CD4-positive, alpha-beta T cell treated with Interleukin-6 at 100 ng/mL for 8 hours (primary cell): ENCODE measurements at places on chromosomes 3 and 15.

DNA sequence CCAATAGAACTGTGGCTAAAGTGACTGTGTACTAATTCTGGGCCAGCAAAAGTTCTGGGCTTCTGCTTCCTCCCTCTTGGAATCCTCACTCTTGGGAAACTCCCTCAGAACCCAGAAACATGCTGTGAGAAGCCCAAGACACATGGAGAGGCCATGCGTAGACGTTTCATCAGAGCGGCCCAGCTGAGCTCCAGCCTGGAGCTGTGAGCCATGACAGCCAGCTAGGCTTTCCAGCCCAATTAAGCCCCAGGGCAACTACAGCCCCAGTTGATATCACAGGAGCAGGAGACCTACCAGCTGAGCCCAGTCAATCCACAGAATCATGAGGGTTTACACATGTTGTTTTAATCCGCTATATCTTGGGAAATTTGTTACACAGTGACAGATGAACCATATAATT, 43.6 kb upstream of the CNOT10 start:
- DNase-seq = no peak

GRCh38 chr15:68301301-68301700, 23.8 kb downstream of the FEM1B start:
- DNase-seq = no peak

GRCh38 chr3:111229301-111229700, 157.7 kb downstream of the NECTIN3 start:
- DNase-seq = no peak

GRCh38 chr3:196141052-196141865, 59.4 kb upstream of the TFRC start:
- no peak for DNase-seq

DNA sequence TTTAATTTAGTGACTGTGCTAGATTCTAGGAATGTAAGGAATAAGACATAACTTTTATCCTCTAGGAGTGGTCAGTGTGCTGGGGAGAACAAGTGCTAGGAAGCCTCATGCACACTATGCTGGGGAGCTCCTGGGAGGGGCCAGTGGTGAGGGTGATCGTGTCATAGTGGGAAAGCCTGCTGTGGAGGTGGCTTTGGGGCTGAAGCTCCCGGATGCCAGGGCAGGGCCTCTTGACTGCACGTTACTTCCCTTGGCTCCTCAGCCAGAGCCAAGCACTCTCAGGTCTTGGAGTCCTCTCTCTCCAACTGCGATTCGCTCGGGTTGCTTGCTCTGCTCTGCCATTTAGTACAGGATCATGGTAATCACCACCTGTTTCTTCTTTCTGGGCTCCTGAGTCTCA, 33.6 kb downstream of the SQOR start:
- no peak for DNase-seq

GRCh38 chr3:49255718-49256511, 21.1 kb downstream of the C3orf62 start:
- DNase-seq = no peak

DNA sequence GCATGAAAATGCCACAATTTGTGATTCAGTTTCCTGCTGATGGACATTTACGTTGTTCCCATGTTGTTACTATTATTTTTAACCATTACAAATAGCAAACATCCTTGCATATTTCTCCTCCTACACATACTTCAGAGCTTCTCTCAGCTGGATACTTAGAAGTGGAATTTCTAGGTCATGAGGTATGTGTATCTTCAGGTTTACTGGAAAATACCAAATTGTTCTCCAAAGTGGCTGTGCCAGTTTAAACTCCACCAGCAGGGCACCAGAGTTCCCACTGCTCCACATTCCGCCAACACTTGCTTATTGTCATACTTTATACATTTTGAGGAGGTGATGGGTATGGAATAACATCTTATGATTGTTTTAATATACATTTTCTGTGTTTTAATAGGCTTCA, 45.7 kb downstream of the PRR23E start:
- DNase-seq = no peak

DNA sequence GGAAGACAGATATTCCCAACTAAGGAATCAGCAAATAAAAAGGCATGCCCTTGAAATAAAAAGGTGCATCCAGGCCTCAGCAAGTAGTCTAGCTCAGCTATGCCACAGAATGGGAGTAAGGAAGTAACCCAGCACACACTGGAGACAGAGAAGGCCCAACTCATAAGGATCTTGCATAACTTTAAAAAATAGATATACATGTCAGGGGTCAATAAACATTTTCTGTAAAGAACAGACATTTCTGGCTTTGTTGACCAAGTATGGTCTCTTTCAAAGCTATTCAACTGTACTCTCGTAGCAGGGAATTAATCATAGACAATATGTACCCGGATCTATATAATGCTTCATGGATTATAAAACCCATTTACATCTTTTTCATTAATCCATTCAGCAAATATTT, 449.3 kb downstream of the TAFA4 start:
- DNase-seq = no peak

- no peak for DNase-seq
Observed at GRCh38 chr3:104612218-104612617, 754.5 kb upstream of the ALCAM start.

- DNase-seq = no peak
Observed at GRCh38 chr3:154778057-154778456, 302.1 kb upstream of the MME start.

DNA sequence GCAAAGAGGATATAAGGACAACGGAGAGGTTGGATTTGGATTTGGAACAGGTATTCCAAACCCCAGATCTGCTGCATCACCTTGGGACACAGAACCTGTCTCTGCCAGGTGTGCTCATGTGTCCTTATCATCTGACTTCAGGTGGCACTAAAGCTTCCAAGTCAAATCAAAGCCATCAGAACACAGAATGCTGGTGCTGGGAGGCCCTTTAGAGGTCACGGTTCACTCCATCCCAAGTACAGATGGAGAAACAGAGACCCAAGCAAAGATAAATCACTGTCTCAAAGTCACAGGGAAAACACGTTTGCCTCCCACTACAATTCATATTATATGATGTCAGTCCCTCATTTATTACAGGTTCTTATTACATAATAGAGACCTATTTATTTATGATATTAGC, 72.8 kb downstream of the HES1 start:
- no peak for DNase-seq

DNA sequence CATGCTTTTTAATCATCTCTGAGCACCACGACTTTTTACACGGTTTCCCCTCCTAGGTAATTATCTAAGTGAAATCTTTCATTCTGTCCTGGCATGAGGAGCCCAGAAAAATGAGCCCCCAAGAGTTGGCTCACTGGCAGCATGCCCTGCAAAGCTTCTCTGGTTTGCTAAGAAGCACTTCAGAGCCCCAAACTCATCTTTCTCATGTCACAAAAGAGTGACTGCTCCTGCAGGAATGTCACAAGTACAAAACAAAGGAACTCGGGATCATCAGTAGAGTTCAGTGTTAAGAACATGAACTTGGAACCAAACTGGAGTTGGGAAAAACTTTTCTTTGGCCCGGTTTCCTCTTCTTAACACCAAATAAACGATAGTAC, 123.9 kb downstream of the FOXB1 start:
- no peak for DNase-seq

DNA sequence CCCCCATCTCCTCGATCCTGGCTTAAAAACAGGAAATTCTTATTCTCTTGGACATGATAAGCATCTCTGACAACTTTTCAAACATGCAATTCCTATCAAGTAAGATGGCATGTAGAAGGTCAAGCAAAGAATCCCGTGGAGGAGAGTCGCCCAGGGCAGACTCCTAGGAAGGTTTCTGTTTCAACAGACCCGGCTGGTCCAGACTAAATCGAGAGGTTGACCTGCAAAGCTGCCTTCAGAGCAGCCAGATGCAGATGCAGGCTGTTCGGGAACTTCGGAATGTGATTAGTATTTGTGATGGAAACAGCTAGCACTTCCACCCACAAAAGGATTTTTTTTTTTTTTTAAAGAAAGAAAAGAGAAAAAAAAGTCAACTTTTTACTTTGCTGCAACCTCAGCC, 216.8 kb downstream of the NR1D2 start:
- no peak for DNase-seq

GRCh38 chr3:46087871-46088270, 60.6 kb upstream of the XCR1 start:
- no peak for DNase-seq

DNA sequence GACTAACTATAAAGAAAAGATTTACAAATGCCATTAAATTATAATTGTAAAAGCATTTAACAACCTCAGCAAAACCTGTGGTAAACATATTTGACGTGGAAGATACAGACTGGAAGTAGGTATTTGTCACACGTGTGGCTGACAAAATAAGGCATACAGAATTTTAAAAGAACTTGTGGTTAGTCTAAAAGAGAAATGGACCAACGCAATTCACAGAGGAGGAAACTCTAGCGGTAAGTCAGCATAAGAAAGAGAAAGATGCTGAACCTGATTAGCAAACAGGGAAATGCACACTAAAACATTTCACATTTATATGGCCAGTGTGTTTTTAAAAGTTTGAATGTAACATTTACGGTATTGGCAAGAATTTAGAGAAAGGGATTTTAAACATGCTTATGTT, 35.3 kb downstream of the KCNH8 start:
- no peak for DNase-seq

DNA sequence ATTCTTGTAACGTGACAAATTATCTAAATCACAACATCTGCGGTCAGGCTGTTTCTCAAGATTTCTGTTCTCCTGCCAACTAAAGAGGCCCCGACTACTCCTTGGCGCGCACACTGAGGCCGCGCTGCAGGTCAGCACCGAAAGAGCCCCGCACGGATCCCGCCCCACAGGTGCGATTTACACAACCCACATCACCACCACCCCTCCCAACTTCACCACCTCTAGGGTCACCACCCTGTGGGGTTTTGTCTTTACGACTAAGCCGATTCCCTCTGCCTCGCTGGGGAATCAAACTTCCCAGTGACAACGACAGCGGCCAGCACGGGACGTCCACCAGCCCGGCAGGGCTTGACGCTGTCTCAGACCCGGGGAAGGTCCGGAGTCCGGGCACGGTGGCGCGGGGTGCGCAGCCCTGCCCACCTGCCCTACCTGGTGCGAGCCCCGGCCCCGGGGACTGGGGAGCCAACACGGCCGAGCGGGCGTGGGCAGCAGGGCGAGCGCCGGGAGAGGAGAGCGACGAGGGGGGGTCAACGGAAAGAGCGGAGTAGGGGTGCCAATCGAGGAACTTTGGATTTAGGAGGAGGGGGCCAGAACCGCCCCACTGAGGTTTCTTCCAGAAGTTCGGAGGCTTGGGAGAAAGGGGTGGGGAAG, 764 bp downstream of the UACA start:
- no peak for DNase-seq

DNA sequence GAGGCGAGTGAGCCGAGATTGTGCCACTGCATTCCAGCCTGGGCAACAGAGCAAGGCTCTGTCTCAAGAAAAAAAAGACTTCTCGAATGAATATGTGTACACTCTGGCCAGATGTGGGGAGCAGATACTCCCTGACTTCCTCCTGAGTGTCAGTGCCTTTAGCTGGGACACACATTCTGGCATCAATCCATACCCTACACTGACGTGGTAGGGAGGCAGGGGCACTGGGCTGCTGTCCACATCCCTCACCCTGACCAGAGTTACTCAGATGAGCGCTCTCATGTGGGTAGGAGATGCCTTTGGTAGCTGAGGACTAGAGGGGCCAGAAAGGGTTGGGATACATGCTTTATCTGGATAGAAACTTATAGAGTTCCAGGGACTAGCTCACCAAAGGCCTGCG, 15.6 kb downstream of the LIMD1 start:
- no peak for DNase-seq

DNA sequence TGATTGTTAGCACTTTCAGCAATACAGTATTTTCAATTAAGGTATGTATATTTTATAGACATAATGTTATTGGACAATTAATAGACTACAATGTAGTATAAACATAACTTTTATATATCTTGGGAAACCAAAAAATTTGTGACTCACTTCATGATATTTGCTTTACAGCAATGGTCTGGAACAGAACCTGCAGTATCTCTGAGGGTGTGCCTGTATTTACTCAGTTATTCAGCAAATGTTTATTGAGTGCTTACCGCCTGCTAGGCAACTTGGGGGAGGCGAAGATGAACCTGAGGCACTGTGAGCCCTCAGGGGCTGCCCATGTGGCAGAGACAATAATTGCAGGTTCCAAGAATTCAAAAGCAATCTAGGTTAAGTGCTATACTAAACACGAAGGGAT, 144.8 kb downstream of the GABRB3 start:
- DNase-seq = no peak

DNA sequence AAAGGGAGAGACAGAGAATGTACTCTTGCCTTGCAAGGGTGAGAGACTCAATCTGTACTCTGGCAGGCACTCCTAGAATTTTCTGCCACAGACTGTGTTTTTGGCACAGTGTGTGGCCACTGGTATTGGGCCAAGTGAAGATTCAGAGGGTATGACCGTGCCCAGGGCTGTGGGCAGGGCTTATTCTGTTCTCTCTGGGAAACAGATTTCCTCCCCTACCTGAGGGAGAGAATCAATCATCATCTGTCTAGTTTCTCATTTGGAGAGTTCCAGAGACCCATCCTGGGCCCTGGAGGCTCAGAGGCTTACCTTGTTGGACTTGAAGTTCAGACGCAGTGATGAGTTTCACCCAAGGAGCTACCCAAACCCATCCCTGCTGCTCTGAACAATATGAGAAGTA, 28.2 kb downstream of the CSTA start:
- no peak for DNase-seq

- DNase-seq = no peak
Observed at GRCh38 chr15:27747997-27748396, 351.1 kb downstream of the OCA2 start.

DNA sequence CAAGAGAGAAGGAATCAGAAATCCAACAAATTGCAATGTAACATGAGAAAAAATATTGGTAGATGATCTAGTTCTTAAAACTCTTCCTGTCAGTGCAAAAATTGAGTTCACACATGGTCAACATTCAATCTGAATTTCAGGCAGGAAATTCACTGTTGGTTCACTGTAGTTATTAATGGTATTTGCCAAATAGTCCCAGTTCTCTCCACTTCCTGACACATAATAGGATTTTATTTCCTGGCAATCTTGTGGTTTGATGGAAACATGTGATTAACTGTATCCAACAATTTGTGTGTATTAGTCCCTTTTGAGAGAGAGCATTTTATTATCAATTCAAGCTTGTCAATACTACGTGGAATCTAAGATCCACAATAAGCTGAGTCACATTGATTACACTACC, 1103.1 kb downstream of the ROBO2 start:
- DNase-seq = no peak

DNA sequence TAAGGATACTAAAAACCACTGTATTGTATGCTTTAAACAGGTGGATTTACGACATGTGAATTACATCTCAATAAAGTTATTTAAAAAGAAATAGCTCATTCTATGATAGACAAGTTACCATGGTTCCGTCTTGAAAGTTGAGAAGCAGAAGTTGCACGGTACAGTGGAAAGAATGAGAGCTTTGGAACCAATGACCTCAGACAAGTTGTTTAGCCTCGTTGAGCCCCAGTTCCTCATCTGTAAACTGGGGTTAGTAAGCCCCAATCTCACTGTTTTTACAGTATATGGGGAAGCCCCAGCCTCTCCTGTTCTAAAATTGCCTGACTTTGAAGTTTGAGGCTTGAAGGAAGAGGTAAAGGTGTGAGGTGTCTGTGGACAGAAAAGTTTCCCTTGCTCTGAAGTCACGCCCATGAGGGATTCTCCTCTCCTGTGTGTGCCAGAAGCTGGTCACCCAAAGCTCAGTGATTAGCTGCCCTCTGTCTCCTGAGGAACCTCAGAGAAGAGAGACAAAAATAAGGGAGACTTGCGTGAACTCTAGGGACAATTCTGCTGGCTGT, 10.0 kb downstream of the CRYGS start:
- DNase-seq = peak; percentile 38
